Anterior cingulate cortex (tissue), 58 donors: ENCODE measurements at places on chromosomes 2 and 18.

GRCh38 chr2:37326285-37326684, 1.7 kb upstream of the PRKD3 start:
- DNase-seq, result peak; percentile 3

DNA sequence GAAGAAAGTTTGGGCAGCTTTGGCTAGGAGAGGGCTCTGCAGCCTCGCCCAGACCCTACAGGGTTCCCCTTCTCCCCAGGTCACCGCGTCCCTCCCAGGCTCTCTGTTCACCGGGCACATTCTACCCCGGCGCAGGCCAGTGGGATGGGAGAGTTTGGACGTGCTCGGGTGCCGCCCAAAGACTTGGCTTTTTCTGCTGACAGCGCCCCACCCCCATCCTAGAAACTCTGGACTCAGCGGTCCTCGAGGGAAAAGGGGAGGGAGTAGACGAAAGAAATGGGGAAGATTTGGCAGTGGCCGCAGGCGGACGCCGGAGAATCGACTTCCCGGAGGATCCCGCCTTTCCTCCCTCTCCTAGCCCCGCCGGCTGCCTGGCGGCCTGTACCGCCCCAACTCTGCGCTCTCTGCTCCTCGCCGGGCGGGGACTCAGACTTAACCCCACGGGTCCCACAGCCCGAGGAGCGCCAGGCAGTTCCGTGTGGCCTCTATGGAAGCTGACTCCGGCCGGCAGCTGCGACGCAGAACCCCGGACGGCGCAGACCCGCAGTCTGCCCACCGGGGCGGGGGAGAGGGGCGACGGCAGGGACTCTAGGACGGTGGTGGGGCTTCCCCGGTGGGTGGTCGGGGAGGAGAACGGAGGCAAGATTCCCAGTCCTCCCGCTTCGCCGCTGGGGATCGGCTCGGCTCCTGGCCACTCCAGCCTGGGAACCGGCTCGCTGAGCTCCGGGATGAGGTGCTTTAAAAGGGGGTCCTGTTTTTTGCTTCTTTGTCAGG, 863 bp upstream of the SIX2 start:
- DNase-seq, result no peak

DNA sequence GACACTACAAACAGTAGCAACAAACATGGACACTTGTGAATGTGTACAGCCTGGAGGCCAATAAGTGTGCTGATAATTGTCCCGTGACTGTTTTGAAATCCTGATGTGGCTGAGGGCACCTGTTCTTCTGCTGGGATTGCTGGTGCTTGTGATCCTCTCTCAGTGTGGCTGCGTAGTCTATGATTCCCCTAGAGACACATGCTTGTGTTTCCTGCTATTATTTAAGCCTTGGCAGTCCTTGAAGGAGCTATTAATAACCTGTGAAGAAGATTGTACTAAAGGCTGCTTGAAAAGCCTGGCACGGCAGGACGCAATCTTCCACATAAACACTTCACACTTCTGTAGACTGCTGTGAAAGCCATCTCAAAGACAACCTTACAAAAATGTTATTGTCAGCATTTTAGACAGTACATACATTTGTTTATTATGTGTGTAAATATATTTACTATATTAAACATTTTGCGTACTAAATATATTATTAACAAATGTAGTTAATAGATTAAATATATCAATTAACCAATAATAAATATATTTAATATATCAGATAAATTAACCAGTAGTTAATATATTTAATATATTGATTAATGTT, 71.4 kb downstream of the GALR1 start:
- no peak for DNase-seq

DNA sequence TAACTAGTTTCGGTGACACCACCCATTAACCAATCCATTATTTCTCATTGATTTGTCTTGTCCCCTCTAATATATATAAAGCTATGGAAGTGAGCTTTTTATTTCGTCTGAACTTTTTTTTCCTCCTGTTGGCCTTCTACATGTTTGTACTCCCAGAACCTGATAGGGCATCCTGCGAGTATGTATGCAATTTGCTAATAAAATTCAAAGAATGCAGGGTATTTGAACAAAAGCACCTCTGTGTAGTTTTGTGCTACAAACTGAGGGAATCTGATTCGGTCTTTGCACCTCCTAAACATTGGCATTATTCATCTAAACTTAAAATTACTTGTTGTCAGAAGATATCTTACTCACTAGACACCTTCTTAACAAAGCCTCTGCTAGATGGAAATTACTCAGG, 242.9 kb upstream of the TMEFF2 start:
- DNase-seq, result no peak

- no peak for DNase-seq
These were observed 134.9 kb downstream of the PTH2R start for GRCh38 chr2:208541461-208541988.

DNA sequence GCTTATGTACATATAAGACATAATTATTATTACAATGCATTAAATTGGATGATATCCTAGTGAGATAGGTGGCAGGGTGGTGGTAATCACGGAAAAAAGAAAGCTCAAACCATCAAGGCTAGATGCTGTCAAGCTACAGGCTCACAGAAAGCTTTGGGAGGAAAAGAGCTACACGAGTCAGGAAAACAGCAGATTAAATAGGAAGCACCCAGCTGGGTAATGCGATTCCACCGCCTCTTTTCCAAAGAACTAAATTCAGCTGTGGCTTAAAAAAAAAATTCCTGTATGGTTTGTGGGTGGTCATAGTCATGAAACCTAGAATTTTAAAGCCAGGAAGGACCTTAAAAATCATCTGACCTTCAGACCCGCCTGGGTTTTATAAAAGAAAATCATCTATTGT, 23.7 kb upstream of the PTPN4 start:
- no peak for DNase-seq
